ENCODE measurements at places on chromosomes 6 and 20.

DNA sequence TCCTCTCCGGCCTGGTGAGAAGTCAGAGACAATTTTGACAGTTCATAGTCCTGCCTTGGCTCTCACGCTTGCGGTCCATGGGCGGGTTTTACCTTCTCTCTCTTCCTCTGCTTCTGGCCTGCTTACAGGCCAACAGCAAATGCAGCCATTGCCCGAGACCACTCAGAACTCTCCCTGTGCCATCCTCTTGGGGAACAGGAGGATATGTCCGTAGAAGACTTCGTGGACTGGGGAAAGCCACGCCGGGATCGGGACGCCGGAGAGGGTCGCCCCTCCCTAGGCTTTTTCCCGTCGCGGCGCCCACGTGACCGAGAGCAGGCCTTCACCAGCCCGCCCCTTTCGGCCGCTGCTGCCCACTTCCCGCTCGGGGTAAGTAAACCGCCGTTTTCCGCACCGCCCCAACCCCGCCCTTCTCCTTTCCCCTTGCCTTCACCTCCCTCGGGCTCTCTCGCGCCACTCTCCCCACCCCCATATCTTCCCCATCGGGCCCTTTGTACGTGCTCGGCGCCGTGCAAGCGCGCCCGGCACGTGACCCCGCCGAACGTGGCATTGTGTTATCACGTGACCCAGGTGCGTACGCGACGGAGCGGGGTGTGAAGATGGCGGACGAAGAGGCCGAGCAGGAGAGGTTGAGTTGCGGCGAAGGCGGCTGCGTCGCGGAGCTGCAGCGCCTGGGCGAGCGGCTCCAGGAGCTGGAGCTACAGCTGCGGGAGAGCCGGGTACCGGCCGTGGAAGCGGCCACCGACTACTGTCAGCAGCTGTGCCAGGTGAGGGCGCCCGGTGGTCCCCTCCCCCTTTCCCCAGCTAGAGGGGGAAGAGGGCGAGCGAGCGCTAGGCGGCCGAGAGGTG lies at the start of gene ZNF292:
ZNF292 (plus strand) TSS at position 573 of the 849 bp plus-strand sequence; CDS start at position 600, 27 bp downstream.
- DNase-seq: peak; percentile 92

GRCh38 chr6:52511163-52511562 lies 65.7 kb downstream of the TRAM2 start:
- no peak for DNase-seq

- DNase-seq: no peak
Measured at GRCh38 chr6:127956956-127957355, 56.1 kb upstream of the THEMIS start.

GRCh38 chr6:80728830-80729229 lies 622.4 kb downstream of the BCKDHB start:
- DNase-seq: no peak

DNA sequence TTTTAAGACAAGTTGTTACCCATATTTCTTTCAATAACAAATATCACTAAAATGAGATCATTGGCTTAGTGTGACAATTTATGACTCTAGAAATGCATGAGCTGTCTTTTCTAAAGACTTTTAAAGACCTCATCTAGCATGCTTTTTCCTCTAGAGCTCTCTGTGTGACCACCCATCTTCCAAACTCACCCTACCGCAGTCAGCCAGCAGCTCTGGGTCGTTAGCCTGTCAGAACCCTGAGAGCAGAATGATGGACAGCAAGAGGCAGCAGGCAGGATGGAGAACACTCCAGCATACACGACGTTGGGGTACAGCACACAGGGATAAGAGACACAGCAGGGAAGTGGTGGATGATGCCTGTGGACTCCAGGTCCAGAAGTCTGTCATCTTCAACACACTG lies 45.1 kb upstream of the TBX18 start:
- DNase-seq: no peak

DNA sequence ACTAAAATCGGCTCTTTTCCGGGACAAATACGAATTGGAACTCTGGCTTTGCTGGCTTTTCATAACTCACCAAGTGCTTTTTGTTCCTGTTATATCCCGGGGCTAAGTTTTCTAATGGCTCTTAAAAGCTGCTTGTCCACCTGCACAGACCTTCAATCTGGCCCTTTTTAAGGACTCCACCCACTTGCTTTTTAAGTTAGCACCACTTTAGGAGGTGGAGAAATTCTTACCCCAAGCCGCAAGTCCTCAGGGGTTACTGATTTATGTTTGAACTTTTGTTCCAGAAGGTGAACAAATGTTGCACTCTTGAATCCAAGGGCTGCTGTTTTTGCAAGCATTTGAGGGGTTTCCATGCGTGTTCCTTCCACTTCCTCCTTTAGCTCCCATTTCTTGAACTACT lies 37.8 kb downstream of the FAM184A start:
- DNase-seq: no peak

DNA sequence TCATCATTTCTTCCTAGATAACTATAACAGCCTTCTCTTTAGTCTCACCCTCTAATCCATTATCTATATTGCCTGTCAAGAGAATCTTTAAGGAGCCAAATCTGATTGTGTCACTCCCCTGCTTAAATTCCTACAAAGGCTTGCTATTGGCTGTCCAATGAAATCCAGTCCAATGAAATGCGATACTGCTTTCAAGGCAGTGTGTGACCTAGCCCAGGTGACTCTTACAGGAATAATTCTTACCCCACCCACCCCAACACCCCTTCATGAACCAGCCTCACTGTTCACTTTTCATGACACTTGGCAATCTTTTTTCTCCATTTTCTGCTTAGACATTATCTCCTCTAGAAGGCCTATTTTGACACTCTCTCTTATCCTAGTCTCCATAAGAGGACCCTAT lies 163.3 kb upstream of the MARCKS start:
- DNase-seq: no peak

- no peak for DNase-seq
Measured at GRCh38 chr6:167054987-167055386, 55.8 kb downstream of the CEP43 start.

DNA sequence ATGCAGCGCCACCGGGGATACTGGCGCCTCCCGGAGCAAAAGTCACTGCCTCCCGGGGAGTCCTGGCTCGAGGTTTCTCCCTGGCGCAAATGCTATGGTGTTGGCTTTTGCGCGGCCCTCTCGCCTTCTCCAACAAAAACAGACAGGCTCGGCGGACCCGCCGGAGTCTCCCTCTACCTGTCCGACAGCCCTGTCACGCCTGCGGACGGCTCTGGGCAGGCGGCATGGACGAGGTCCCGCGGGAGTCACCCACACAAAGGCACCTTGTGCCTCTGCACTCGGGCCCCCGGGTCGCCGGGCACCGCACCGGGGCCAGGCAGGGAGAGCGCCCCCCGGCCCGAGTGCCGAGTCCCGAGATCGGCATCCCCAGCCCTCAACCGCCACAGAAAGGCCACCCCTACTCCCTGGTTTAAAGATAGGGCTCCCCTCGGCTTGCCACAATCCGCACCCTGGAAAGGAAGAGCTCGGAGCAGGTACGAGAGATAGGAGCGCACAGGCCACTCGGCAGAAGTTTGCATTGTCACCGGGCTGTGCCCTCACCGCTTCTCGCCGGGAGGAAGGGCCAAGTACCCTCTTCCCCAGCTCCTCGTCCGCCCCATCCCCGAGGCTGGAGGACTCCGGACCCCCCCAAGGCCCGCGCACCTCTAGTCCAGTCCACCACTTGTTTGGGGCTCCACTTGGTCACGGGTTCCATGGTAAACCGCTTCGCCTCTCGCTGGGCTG lies 903 bp downstream of the CNKSR3 start:
- no peak for DNase-seq

DNA sequence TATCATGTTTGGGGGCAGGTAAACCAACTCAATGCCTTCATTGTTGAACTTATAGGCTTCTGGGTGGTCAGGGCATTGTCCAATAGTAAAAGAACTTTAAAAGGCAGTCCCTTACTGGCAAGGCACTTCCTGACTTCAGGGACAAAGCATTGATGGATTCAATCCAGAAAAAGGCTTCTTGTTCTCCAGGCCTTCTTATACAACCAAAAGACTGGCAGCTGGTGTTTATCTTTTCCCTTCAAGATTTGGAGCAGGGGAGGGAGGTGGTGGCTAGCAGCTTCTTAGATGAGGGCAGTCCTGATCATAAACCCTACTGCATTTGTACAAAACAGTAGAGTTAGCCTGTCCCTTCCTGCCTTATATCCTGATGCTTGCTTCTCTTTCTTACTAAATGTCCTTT lies 57.5 kb downstream of the NCOA3 start:
- no peak for DNase-seq

DNA sequence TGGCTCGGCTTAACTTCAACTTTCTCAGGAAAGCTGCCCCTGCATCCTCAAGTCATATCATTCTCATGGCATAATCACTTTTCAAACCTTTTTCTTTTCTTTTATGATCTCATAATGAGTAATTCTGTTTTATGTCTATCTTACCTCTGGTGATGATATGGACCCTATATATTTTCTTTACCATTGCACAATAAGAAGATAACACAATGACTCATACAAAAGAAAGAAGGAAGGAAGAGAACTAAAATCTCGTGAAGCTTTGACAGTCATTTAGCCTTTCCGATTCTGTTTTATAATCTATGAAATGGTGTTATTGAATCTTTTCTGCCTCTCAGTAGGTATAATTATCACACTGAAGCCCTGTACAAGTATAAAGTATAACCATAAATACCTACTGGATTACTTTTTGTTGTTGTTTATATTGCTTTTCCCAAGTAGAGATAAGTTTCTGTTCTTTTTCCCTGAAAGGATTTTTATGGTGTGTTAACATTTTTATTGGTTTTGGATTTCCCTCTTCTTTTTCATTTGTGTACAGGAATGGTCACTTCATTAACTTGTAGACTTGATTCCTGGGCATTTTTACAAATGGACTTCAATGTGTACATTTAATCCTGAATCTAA lies 300.9 kb downstream of the LAMA2 start:
- no peak for DNase-seq

- DNase-seq: no peak
Measured at GRCh38 chr6:74879234-74879633, 326.6 kb downstream of the COL12A1 start.

DNA sequence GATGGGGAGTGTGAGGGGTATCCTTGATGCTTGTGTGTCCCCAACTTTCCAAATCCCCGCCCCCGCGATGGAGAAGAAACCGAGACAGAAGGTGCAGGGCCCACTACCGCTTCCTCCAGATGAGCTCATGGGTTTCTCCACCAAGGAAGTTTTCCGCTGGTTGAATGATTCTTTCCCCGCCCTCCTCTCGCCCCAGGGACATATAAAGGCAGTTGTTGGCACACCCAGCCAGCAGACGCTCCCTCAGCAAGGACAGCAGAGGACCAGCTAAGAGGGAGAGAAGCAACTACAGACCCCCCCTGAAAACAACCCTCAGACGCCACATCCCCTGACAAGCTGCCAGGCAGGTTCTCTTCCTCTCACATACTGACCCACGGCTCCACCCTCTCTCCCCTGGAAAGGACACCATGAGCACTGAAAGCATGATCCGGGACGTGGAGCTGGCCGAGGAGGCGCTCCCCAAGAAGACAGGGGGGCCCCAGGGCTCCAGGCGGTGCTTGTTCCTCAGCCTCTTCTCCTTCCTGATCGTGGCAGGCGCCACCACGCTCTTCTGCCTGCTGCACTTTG lies at the start of gene TNF:
TNF (plus strand) TSS at position 231 of the 567 bp plus-strand sequence; CDS start at position 408, 177 bp downstream.
- DNase-seq: peak; percentile 79

- no peak for DNase-seq
Measured at GRCh38 chr6:164258421-164258820, 843.9 kb downstream of the QKI start.

GRCh38 chr6:143695130-143695968 lies 17.6 kb downstream of the PHACTR2 start:
- no peak for DNase-seq

- no peak for DNase-seq
Measured at GRCh38 chr6:64926051-64926450, 781.0 kb downstream of the EYS start.

DNA sequence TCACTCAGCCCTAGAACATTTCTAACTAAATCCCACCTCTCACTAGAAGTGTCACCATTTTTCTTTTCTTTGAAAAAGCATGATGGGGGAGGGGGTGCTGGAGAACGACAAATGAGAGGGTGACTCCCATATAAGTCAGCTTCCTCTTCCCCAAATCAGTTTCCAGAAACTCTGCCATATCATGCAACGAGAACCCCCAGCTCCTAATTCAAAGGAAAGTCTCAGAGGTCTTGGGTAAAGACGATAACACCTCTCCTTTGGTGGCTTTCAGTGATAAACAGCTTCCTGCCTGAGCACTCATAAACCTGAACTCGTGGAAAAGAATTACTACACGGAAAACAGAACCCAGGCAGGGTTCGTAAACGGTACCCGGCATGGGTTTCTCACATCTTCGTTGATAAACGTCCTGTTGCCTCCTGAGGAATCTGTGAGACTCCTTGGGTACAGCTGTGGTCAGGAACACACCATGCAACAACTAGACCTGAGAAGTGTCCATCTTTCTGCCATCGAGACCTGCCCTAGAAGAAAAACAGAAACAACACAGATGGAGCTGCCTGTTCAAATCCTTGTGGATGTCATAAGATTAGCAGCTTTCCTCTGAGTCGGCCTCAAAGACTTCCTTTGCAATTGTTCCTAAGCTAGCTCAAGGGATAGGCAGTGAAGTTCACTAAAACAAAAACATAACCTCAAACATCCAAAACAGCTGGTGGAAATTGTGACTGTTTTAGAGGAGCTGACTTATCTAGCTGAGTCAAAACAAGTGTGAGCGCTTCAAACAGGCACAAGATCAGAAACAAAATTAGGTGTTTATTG lies 185.8 kb upstream of the PRDM1 start:
- DNase-seq: no peak

GRCh38 chr6:34912715-34913464 lies 23.8 kb downstream of the ANKS1A start:
- no peak for DNase-seq

DNA sequence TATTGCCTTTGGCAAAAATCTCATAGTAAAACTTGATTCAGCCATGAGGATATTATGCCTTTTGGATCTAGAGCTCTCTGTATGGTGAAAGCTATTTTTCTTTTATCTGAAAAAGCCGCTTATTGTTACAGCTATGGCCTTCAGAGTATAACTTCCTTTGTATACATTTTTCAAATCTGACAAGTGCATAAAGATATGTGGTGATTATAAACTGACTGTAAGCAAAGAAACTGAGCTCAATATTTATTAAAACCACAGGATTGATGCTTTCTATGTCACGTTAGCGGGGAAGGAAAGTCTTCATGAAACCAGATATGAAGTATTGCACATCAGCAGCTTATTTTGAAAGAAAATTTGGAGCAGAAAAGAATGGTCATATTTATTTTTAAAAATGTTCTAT lies 151.8 kb downstream of the THEMIS start:
- DNase-seq: no peak

DNA sequence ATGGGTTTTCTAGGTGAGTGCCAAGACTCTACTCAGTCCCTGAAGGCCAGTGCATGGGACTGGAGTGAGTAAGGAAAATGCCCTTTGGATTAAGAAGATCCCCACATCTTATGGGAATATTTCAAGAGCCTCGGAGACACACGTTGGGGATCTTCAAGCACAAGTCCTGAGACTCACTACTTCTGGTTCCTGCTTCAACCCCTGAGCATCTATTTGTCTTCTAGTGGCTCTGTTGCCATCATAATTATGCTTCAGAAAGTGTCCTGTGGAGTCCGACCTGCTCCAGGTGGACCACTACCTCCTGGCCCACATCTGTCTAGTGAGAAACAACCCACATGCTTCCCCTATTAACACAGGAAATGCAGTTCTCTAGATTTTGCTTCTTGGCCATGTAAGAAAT lies at the start of gene OR5V1:
OR5V1 (minus strand) TSS at position 101 of the 400 bp plus-strand sequence. CDS start 12,670 bp downstream, outside the sequence.
- no peak for DNase-seq

- no peak for DNase-seq
Measured at GRCh38 chr6:117441824-117442264, 16.1 kb upstream of the ROS1 start.

Data from T-helper 1 cell (primary cell).